Stimulated activated CD8-positive, alpha-beta memory T cell treated with anti-CD3 and anti-CD28 coated beads, Interleukin-4, amount 100 ng/mL, for 4 hours (primary cell): ENCODE measurements at places on chromosomes 6 and 20.

GRCh38 chr6:106889692-106890091 is 84.8 kb downstream of the CD24 start:
- no peak for DNase-seq

DNA sequence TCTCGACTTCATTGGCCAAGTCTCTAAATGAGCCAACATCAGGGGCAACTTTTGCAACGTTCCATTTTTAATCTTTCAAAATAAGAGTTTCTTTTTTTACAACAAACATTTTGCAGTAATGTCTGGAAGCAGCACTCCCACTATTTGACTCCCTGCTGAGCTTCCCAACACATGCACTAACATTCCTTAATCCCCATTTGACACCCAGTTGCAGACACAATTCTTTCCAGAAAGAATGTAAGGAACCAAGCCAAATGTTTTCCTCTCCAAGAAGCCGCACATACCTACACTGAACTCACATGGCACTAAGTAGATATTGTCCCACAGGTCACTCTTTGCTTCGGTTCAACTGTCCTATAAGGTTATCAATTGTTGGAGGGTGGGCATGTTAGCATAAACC is 165.6 kb downstream of the GRM1 start:
- DNase-seq = no peak

DNA sequence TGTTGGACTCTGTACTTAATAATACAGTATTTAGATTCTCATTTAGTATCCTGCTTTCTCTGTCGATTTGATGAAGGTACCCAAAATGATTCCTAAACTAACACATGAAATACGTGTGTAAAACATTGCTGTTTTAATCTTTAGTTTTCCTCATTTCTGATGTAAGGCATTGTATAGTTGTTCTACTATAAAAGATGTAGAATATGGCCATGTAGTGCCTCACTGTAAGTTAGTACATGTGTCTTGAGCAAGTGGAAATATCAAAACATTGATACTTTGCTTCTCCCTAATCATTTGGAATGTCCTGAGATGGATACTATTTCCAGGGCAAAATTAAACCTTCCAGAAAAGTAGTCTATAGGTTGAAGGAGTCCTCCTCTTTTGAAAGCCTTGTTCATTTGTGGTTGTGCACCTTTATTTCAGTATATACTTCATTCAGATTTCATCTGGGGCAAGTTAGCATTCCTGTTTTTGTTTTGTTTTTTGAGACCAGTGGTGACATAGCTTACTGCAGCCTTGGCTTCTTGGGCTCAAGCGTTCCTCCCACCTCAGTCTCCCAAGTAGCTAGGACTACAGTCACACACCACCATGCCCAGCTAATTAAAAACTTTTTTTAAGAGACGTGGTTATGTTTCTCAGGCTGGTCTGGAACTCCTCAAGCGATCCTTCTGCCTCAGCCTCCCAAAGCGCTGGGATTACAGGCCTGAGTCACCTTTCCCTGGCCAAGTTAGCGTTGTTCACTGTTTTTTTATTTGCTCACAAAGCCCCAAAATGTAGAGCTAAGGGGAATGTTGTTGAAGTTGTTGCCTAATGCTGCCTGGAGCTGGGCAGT is 11.6 kb downstream of the SRSF3 start:
- DNase-seq = no peak

DNA sequence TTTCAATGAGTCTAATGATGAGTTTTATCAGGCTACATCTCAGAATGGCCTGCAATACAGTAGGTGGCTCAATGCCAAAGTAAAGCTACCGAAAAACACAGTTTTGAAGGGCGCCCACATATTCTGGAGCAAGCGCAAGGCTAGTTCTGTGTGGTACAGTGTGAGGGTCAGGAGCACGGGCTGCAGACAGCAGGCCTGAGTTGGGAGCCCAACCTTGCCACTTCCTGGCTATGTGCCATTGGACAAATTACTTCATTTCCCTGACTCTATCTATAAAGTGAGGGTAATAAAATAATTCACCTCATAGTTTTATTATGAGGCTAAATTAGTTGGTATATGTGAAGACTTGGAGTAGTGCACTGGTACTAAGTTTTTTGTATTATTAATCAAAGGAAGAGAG is 150.7 kb downstream of the OPN5 start:
- DNase-seq = no peak

GRCh38 chr6:43477235-43478007 is at the start of gene TJAP1:
Gene TJAP1, plus strand, starts transcription at chr6:43477570. Its CDS starts 21,432 bp downstream, at chr6:43499002.
- DNase-seq = peak; percentile 98

- DNase-seq = no peak
Measured at GRCh38 chr6:127811900-127812570, 88.8 kb downstream of the THEMIS start.

- DNase-seq = no peak
Measured at GRCh38 chr6:166010136-166010960, 157.3 kb downstream of the TBXT start.

- no peak for DNase-seq
Measured at GRCh38 chr6:139972116-139972515, 597.7 kb upstream of the CITED2 start.

DNA sequence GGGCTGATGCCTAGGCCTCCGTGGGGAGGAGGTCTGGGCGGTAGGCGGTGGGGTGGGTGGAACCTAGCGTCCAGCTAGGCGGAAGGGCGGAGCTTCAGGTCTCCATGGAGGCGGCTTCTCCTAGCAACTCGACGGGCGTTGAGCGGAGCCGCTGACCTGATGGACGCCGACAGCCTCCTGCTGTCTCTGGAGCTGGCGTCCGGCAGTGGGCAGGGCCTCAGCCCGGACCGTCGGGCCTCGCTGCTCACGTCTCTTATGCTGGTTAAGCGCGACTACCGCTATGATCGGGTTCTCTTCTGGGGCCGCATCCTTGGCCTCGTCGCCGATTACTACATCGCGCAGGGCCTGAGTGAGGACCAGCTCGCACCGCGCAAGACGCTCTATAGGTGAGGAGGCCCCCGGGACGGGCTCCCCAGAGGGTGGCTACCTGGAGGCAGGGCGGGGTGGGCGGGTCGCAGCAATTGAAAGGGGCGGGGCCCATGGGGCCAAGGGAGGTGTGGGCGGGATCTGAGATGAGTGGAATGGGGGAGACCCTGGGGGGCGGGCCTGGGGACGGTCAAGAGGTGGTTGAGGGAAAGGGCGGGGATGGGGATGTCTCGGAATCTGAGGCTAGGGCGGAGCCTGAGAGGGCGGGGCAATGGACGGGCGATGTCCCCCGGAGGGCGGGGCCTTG is at the start of gene RSPH9:
Gene RSPH9, plus strand, starts transcription at position 97 of the 673 bp plus-strand sequence. Its CDS starts 63 bp downstream, at position 160.
- DNase-seq = peak; percentile 27

- DNase-seq = no peak
Measured at GRCh38 chr6:84026721-84027164, 6.8 kb upstream of the MRAP2 start.

GRCh38 chr6:44854712-44855443 is 467.4 kb downstream of the CDC5L start:
- DNase-seq = no peak

DNA sequence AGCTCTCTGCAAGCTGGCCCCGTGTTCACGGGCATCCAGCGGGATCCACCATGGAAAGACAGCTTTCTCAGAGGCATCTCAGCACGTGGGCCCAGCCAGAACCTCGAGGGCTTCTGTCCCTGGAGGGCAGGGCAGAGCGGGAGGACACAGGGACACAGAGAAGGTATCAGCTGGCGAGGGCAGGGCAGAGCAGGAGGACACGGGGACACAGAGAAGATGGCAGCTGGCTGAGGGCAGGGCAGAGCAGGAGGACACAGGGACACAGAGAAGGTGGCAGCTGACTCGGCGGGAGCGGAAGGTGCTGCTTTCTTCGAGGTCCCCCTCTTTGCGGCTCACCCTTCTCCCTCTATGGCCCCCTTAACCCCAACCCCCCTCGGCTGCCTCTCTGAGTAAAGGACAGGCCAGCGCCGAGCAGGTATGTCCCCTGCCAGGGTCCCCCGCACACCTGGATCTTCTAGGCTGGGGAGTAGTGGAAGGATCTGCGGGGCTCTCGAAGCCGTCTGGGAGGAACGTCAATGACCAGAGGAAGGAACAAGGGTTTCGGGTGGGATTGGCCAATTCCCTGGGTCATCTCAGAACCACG is 28.9 kb upstream of the BHLHE23 start:
- DNase-seq = no peak

GRCh38 chr6:150004101-150004782 is 21.1 kb downstream of the RAET1L start:
- no peak for DNase-seq

DNA sequence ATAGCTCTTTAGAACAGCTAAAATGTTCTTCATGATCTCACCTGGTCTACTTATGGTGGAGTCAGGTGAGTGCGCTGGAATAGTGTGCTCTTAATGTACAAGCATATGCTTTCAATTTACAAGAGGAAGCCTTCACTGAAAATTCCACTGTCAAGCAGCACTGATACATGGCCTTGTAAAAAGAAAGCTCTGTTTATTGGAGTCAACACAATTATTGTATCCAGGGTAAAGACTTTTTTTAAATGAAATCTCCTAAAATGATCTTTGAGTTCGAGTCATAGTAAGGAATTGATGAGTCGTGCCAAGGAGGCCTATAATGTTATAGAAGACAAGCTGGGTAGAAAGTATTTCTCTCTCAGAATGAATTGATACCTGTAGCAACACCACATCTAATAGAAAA is 41.6 kb upstream of the CARMIL1 start:
- DNase-seq = no peak

DNA sequence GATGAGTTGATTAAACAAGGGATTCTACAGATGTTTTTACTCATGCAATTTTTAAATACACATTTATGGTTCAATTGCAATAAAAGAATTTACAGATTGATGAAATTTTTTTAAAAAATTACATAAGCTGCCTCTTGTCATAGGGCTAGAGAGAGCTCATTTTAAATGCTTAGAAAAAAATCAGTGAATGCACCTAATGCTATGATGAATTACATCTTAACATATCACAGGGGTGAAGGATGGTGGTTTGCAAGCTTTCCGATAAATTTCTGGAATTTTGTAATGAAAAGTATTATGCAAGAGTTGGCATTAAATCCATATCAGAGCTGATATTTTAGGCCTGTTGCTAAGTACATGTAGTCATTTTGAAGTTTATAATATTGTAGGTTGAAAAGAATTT is 29.6 kb downstream of the DSE start:
- DNase-seq = no peak

DNA sequence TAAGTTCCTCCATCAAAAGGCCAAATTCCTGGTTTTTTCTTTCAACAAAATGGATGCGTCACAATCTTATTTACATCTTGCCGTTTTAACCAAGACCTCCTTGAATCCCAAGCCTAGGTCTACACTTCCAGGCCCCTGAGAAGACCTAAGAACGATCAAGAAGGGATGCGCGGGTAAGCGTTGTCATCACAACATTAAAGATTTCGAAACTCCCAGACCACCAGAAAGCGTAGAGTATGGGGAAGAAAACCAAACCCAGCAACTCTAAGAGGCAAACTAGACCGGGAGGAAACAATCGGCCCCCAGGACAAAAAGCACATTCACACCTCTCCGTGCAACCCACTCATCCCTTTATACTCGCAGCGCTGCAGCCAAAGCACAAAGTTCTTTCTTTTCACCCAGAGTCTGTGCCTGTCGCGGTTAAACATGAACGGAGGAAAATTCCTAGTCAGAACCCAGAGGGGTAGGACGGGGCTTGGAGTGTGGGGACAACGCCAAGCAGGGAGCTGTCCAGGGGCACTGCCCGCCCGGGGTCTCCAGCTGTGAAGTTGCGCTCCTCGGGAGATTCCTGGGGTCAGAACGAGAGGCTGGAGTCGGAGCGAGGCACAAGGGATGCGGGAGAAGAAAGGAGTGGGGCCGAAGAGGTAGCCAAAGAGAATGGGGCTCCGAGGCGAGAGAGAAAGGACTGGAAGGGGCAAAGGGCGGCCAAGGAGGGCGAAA is 725 bp downstream of the OSER1 start:
- no peak for DNase-seq

GRCh38 chr6:99495466-99495865 is 19.8 kb downstream of the USP45 start:
- DNase-seq = no peak

DNA sequence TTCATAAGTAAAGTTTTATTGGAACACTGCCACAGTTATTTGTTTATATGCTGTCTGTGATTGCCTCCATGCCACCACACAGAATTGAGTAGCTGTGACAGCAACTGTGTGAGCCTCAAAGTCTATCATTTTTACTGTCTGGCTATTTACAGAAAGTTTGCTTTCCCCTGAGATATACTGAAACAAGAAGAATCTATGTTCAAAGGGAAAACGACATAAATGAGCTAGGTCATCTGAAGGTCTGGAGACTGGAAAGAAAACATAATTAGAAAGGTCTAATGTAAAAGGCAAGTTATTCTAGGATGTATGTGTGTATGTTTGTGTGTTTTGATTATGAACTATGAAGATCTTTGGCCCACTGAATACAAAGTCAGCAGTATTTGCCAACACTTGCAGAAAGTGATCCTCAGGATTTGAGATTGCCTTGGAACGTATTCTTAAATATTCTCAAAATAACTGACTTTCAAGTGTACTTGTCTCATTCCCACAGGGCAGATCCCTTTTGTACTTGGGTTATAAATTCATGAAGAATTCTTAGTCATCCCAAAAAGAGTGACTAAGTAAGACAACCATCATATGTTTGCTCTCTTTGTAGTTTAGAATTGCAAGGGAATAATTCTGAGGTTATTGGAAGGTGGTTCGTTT is 677.7 kb downstream of the DOK5 start:
- no peak for DNase-seq

DNA sequence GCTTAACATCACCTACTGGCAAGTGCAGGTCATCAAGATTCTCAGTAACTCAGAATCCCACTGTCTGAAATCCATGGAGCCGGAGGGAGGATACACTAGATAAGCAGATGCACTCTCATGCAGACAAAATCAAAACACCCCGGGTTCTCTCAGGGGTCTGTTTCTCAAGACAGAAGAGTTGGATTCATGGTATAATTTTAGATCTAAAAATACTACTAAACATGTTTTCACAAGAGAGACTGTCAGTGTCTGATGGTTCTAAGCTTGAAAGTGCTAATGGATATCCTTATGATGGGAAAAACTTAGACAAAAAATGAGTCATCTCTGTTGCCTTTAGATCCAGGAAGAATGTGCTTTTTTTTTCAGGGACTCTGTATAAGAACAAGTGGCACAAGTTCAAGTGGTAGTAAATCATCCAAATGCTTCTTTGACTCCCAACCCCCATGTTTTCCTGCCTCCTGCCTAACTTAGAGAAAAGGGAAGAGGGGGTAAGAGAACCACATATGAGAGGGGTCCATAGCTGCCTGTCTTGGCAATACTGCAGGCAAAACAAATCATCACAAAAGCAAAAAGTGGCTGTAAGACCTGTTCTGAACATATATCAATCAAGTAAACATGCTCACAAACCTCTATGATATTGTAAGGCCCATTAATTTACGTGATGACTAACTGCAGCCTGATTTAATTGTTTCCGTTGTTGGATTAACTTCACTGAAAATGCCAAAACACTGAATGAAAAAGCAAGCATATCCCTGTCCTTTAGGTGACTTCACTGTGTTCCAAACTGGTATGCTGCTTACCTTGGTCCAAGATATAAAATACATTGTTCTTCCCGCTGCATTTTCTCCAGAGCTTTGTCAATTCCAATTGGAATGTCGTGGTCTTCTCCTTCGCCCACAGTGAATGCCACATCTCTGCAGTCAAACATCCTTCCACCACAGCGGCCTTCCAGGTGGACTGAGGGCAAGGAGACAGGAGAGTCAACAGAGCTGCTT is 84.0 kb upstream of the TULP1 start:
- DNase-seq = no peak
